D721Med (cell line): ENCODE measurements at places on chromosomes 4 and X.

- no peak for DNase-seq
These were observed 13.8 kb downstream of the MAD2L1 start for GRCh38 chr4:120052856-120053255.

DNA sequence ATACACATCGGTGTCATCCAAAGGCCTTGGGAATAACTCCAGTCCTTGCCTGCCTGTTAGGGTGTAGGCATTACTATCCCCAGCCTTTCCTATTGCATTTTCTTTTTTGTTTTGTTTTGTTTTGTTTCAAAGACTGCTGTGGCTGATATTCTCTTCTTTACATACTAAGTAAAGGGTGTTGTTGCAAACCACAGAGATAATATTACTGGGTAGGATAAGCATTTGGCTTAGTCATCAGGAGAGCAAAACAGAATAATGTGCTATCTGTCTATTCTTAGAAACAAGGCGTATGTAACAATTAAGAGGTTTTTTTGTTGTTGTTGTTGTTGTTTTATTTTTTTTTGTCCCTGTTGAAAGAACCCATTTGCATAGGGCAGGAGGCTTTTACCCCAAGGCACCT, 41.8 kb downstream of the UGT2B28 start:
- DNase-seq, result no peak

GRCh38 chr4:17385403-17385802, 126.5 kb downstream of the QDPR start:
- DNase-seq, result no peak

GRCh38 chr4:143549928-143550327, 36.4 kb downstream of the SMARCA5 start:
- no peak for DNase-seq

DNA sequence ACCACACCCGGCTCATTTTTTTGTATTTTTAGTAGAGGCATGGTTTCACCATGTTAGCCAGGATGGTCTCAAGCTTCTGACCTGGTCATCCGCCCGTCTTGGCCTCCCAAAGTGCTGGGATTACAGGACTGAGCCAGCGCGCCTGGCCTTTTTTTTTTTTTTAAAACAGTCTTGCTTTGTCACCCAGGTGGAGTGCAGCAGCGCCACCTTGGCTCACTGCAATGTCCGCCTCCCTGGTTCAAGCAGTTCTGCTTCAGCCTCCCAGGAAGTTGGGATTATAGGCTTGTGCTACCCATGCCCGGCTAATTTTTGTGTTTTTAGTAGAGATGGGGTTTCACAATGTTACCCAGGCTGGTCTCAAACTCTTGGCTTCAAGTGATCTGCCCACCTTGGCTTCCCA, 28.9 kb downstream of the ZFX start:
- DNase-seq, result no peak

GRCh38 chrX:120309873-120310705, 1.2 kb downstream of the TMEM255A start:
- DNase-seq, result no peak

- no peak for DNase-seq
These were observed 70.1 kb upstream of the CBR4 start for GRCh38 chr4:169079942-169080827.

GRCh38 chr4:17511509-17511949, 361 bp downstream of the QDPR start:
- no peak for DNase-seq

DNA sequence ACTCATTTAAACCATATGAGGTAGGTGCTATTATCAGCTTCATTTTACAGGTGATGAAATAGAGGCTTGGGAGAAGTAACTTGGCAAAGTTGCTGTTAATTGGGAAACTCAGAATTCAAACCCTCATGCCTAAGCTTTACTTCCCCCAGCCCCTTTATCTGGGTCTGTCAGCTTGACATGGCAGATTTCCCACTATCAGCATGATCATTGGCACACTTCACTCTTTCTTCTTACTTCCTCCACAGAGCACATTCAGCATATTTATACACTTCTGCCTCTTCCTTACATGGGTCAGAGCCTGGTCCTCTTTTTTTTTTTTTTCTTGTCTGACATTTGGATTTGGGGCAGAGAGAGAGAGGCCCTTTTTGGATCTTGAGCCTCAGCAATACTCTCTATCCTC, 56.5 kb upstream of the ARX start:
- no peak for DNase-seq

DNA sequence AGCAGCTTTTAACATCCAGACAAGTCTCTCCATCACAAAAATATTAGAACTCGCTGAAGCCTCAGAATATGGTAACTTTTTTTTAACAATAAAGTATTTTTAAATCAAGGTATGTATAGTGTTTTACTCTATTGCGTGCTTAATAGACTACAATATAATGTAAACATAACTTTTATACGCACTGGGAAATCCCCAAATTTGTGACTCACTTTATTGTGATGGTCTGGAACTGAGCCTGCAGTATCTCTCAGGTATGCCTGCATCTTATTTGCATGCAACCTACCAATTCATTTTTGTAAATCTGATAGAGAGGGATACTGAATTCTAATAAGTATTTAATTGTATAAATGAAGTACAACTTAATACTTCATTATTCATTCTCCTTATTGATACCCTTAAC, 823.5 kb downstream of the ADGRL3 start:
- DNase-seq, result no peak

DNA sequence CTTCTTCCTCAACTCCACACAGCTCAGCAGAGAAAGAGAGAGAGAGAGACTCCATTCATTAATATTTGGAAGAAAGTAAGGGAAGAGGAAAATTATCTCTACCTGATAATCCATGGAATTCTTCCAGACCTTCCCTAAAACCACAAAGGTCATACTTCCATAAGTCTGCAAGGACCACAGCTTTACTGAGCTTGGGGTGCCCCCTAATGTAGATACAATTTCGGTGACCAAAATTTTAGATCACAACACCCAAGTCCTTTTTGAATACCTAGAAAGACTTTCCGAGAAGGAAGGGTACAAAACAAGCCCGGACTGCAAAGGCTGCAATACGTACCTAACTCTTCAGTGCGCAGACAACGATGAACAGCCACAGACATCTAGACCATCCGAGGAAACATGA, 523.9 kb downstream of the GLUD2 start:
- DNase-seq, result no peak

- DNase-seq, result no peak
These were observed 41.0 kb upstream of the PDLIM5 start for GRCh38 chr4:94410678-94411206.

DNA sequence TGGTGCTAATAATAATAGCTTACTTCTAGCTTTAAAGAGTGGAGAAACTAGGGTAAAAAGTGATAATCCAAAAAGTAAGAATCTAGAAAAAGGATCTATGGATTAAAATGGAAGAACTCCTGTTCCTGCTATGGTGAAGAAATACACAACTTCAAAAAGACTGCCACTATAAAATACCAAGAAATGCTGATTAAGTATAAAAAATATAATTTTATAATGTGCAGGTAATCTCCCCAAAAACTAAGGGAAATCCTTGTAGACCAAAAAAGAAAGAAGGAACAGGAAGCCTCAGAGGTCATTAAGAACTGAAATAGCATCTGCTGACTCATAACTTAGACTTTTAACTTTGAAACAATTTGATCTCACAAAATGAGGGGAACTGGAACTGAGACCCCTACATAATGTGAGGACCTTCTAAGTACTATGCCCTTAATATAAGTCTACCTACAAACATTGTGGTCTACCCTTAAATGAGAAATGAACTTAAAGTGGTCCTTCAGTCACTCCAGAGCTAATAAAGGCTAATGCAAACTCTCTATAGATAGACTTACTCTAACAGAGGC, 50.6 kb upstream of the SRPX start:
- no peak for DNase-seq

GRCh38 chrX:41389311-41389888, 55.4 kb downstream of the DDX3X start:
- DNase-seq, result no peak

DNA sequence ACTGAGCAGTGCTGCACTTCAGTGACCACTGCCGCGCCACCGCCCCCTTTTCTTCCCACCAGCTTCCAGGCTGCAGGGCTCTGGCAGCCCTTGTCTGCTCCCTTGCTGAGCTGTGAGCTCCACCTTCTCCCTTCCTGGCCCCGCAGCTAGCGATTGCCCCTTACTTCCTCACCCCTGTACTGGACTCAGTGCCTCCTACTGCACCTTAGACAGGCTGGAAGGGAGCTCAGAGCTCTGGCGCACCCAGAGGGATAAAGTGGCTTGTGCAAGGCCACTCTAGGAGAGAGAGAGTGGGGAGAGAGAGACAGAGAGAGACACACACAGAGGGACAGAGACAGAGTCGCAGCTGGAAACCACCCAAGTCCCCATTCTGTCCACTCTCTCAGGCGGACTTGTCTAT, 6.0 kb downstream of the RASL11B start:
- no peak for DNase-seq

- DNase-seq, result no peak
These were observed 8.1 kb downstream of the PDHA2 start for GRCh38 chr4:95847908-95848460.

DNA sequence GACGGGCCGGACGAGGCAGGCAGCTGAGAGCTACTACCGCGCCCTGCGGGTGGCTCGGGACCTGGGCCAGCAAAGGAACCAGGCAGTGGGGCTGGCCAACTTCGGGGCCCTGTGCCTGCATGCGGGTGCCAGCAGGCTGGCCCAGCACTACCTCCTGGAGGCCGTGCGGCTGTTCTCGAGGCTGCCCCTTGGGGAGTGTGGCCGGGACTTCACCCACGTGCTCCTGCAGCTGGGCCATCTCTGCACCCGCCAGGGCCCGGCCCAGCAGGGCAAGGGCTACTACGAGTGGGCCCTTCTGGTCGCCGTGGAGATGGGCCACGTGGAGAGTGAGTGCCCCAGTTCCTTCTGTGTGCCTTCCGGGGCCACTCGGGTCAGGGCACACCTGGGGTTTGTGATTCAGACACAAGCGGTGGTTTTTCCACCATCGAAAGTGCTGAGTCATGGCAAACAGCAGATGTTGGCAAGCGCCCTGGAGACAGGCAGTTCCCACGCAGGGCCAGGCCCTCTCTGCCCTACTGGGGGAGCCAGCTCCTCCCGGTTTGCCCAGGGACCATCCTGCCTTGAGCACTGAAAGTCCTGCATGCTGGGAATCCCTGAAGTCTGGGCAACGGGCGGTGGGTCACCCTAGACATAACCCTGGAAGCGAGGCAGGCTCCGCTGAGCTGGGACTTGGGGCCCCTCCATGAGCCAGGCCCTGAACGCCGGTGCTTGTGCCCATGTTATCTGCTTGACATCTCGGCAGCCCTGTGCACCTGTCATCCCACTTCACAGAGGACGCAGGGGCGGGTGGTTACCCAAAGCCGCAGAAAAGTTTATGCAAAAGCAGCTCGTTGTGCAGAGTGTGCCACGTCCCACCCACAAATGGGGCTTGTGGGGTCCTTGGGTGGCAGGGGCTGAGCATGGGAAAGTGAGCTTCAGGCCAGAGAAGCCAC, 29.5 kb downstream of the SH3TC1 start:
- no peak for DNase-seq

- DNase-seq, result no peak
These were observed 45.7 kb downstream of the PASD1 start for GRCh38 chrX:151609222-151609621.

GRCh38 chr4:55096045-55096444, 29.4 kb downstream of the KDR start:
- DNase-seq, result no peak

GRCh38 chrX:127571834-127572233, 480.4 kb downstream of the ACTRT1 start:
- no peak for DNase-seq

- DNase-seq, result no peak
These were observed 87.0 kb downstream of the AFAP1 start for GRCh38 chr4:7852568-7853185.

DNA sequence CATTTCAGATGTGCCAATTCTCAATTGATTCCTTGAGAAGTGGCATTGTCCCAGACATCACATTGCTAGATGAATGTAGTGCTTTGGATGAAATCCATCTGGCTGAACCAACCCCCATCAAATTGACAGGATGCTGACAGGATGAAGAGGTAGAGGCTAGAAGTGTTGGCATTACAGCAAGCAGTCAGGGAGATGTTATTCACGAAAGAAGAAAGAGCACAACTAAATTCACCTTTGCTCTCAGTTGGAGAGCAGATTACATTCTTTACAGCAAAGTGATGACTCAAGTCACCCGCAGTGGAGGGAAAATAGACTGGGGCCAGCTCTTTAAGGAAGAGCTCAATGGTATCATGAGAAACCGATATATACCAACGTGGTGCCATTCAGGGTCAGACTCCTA, 259.6 kb downstream of the C4orf33 start:
- no peak for DNase-seq

DNA sequence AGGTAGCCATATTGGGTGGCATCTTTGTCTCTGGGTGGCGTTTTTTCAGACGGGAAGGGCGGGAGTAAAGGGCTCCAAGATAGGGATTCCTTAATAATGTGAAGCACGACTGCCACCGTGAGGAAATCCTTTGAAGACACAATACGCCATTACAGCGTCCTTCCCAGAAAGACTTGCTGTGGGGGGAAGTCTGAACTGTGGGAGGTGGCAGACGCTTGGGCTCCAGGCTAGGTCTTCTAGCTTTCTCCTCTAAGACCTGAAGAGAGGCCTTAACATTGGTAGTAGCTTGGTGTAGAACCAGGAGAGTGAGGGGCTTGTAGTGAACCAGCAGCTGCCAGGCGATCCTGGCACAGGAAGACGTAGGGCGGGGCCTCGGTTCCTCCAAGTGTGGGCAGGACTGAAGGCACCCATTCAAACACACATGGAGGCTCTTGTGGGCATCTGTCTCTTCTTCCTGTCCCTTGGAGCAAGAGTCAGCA, 197.3 kb downstream of the OR13H1 start:
- DNase-seq, result no peak

DNA sequence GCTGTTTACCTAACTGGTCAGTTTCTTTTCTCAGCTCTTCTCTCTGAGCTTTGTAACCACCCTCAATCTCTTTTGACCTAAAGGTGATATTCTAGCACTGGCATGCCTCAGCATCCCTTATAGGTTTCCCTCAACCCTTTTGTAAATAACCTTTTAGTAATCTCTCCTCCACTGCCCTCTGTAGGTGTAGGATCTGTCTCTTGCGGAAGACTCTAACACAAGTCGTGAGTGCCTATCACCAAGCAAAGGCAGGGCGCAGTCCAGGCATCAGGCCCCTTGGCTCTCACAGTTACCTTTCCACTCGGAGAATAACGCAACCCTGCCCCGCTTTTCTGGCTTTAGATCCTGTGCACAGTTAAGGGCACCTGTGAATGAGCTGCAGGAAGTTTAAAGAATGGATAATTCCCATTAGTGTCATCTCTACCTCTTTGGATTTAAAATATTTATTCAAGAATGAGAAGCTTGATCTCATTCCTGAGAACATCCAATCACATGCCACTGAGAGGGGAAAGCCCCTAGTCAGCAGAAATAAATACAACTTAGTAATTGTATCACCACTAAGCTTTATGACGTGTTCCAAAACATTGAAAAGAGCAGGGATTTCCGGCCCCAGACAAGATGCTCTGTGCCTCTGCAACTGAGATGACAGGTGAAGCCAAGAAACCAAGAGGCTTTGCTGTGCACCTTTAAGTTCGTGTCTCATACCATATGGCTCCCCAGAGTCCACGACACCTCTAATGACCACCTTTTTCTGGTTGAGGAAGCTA, 58.8 kb downstream of the SPINK2 start:
- DNase-seq, result no peak

- DNase-seq, result no peak
These were observed 171.0 kb downstream of the DHX15 start for GRCh38 chr4:24413311-24413784.
